Urothelium cell line (cell line): ENCODE measurements at places on chromosomes 6 and 20.
A peak's percentile ranks its signal among the peaks of the same experiment; 100 is the strongest.

DNA sequence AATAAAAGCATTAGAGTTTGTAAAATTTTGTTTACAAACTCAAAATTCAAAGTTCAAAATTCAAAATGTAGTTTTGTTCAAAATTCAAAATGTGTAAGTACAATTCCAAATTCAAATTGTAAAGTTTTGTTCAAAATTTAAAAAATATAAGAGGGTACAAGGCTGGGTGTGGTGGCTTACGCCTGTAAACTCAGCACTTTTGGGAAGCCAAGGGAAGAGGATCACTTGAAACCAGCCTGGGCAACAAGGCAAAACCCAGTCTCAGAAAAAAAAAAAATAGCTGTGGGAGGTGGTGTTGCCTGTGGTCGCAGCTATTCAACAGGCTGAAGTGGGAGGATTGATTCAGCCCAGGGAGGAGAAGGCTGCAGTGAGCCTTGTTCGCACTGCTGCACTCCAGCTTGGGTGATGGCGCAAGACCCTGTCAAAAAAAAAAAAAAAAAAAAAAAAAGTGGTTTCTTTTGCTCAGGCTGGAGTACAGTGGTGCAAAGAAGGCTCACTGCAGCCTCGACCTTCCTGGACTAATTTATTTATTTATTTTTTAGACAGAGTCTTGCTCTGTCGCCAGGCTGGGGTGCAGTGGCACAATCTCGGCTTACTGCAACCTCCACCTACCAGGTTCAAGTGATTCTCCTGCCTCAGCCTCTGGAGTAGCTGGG, 5.4 kb upstream of the ZBTB12 start:
- peak; percentile 29 for DNase-seq

GRCh38 chr6:125340991-125341390, 39.2 kb upstream of the HDDC2 start:
- no peak for DNase-seq

DNA sequence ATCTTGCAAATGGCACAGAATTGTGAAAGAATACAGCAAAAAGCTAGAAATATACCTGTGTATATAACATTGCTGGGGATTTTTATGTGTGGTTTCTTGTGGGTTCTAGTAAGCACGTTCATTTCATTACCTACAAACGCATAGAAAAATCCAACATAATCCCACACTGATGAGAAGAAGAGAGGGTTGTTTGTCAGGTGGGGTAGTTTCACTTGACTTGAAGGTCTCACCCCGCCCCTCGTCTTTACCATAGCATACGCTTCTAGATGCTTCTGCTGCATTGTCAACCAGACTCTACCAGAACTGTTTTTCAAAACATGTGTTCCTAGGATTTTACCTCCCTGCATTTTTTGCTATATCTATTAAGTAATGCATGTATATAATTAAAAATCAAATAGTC, 284.1 kb upstream of the TAB2 start:
- no peak for DNase-seq

- no peak for DNase-seq
Observed at GRCh38 chr6:100833972-100834574, 47.1 kb downstream of the ASCC3 start.

DNA sequence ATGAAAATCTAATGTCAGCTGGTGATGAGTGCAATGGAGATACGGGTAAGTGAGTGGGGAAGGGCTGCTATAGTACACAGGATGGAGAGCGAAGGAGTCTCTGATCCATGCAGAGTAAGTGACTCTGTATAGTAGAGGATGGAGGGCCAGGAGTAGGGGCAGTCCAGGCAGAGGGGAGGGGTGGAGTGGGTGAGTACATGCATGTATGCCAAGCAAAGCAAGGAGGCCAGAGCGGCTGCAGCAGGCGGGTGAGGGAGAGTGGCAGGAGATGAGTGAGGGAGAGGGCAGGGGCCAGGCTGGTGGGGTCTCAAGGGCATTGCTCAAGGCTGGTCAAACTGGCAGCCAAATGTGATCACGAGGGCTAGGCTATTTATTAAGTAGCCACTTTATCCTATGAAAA, 94.0 kb downstream of the PREP start:
- DNase-seq: no peak

GRCh38 chr20:63295846-63296245, 2.9 kb downstream of the COL20A1 start:
- DNase-seq: no peak

GRCh38 chr6:166105341-166106075, 62.1 kb downstream of the TBXT start:
- DNase-seq: no peak

DNA sequence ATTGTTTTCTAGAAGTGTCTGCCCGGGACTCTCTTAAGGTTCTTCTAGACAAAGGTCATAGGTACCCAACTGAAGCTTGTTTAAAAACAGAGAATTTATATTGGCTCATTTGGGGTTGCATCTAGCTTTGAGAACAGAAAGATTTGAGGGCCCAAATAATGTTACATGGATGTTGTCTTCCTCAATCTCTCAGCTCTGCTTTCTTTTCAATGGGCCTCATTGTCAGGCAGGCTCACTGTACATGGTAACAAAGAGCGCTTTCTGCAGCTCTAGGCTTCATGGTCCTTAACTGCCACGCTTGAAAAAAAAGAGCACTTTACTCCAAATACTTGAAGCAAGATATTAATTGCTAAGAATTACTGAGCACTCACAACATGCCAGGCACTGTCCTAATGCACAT, 22.2 kb downstream of the NHLRC1 start:
- DNase-seq: no peak

GRCh38 chr6:159092631-159093030, 47.8 kb upstream of the TAGAP start:
- DNase-seq: no peak

GRCh38 chr6:127162836-127163235, 44.4 kb downstream of the RSPO3 start:
- no peak for DNase-seq

- no peak for DNase-seq
Observed at GRCh38 chr20:4673371-4674001, 48.2 kb upstream of the PRND start.

DNA sequence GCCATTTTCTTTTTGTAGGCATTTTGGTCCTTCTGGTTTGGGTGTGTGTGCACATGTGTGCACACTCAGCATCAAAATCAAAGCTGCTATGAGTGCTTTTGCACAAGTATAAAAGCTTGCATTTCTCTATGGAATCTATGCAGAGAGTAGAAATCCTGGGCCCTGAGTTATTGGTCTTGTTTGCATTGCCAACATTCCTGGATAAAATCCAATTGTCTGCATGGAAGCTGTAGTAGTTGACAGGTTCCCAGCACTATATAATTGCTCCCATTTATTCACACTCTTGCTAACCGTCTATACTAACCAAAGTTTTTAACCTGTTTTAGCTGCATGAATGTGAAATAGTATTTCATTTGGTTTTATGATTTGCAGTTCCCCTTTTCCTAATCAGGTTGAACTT, 277.0 kb downstream of the FOXA2 start:
- no peak for DNase-seq

DNA sequence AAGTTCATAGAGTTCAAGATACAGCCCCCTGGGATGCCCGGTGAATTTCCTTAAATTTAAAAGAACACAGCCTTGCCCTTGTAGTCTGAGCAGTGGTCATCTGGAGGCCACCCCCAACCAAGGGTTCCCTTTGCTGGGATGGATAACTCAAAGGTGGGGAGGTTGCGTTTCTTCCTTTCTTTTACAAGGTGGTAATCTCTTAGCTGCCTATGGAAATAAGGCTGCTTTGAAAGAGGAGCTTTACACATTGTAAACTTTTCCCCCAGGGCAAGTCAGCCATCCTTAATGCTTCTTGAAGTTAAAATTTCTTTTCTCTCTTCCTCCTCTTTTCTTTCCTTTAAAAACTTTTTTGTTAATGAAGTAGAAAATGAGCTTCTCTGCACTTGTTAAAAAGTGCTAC, 71.2 kb upstream of the PRDM1 start:
- DNase-seq: no peak

DNA sequence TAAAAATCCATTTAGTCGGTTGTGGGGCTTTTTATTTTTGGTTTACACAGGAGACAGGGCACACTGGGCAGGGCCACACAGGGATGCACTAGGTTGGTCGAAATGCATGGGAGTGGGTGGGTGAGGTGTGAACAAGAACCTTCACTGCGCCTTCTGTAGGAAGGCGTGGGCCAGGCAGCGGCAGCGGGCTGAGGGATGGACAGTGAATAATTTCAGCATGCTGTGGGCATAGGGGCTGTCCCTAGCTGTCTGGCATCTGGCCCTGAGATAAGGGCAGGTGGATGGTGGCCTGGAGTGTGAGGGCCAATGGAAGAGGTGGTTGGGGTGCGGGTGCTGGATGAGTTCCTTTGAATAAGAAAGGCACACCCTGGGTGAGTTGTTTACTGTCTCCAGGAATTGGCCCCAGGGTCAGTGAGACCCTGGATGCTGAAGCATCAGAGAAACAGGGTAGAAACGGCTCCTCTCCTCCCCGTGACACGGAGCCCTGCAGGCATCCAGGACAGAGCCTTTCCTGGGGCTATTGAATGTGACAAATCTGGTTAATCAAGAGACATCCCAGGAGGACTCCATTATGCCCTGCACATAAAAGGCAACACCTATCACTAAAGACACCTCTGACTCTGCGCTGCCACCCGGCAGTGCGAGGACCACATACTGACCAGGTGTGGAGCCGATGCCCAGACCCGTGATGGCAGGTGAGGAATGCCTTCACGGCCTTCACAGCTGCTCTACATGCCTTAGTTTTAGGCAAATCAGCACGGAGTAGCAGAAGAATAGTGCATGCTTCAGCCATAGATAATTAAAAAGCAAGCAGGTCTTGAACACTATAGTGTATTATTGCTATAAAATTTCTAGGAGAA, 123.0 kb upstream of the SNX9 start:
- DNase-seq: no peak

DNA sequence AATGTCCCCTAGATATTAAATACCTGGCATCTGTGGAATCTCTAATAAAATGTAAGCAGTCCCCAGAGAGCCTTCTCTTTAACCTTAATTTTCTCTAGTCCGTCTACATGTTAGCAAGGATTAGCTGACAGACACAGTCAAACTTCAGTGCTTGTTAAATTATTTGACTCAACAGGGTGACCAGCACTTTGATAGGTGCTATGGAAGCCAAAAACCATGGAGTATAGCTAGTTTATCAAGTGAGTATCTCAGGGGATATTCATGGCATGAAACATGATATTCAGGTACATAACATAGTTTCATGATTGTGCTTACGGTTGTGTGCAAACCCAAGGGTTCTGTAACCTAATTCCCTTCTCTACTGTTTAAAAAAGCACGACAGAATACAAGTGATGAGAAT, 3.9 kb downstream of the RHAG start:
- no peak for DNase-seq
